ENCODE measurements at places on chromosomes 13 and 19. TPM values are rescaled to one million over a fixed set of nuclear protein-coding genes. Genes with fewer than 3 reads are reported as not detected.

DNA sequence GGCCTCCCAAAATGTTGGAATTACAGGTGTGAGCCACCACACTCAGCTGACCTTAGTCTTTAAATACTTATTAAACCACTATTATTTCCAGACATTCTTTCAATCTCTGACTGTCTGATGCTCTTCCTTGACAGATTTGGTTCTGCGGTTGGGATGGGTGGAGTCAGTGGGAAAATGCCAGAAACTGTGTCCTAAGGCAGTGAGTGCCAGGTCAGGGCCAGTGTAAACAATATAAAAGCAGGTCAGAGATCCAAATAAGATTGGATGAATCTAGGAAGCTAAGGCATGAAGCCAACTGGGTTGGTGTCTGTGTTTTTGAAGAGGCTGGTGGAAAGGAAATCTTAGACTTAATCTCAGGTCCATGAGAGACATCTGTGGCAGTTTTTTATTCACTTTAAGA lies 74.7 kb downstream of the KLF5 start:
- no peak for DNase-seq

DNA sequence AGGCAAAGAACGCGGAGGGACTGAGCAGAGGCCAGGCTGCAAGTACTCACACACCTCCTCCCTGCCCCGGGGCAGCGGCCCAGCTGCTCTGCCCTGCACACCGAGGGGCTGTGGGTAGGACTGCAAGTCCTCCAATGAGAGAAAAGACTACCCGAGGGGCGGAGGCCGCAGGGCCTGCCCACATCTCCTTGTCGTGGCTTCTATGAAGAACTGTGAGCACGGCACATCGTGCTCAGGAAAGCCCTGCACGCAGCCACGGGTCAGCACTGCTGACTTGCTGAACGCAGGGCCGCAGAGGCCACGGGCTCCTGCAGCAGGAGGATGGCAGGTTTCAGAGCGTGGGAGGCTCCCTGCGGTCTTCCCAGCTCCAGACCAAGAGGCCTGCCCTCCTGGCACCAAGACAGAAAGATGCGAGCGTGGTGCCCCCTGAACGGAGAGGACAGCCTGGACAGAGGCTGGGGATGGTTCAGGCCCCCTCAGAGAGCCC lies 37.4 kb downstream of the CEBPG start:
- DNase-seq, result no peak

DNA sequence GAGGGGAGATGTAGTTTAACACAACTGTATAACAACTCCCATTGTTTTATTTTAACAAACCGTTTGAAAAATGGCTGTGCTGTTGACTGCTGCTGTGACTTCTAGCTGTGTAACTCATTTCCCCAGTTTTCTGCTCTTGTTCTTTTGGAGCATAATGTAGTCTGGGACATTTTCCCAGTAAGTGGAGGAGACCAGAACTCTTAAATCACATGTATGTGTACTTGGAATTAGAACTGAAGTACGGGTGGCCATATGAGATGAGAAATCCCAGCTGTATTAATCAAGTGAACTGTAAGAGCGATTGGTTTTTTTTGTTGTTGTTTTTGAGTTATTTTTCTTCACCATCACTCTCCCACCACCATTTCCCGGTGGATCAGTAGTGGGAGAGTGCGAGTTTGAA lies 49.4 kb upstream of the RNF113B start:
- no peak for DNase-seq

DNA sequence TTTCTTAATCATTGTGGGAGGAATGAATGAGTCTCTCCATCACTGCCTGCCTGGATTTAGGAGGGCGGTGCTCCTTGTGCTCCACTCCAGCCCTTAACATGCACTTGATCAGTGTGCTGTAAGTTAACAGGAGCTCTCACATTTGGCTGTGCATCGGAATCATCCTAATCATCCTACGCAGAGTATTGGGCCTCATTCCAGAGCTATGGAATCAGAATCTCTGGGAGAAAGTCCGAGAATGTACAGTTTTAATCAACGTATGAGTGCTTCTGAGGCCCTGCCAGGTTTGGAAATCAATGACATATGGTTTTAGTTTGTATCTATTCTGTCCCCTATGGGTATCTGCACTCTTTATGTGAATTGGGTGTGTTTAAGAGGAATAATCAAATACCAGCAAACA lies 34.9 kb upstream of the DCLK1 start:
- no peak for DNase-seq

- no peak for DNase-seq
These were observed 9.8 kb upstream of the ALOX5AP start for GRCh38 chr13:30725326-30726085.

- no peak for DNase-seq
These were observed 9.3 kb downstream of the PLEKHA4 start for GRCh38 chr19:48858984-48859710.

DNA sequence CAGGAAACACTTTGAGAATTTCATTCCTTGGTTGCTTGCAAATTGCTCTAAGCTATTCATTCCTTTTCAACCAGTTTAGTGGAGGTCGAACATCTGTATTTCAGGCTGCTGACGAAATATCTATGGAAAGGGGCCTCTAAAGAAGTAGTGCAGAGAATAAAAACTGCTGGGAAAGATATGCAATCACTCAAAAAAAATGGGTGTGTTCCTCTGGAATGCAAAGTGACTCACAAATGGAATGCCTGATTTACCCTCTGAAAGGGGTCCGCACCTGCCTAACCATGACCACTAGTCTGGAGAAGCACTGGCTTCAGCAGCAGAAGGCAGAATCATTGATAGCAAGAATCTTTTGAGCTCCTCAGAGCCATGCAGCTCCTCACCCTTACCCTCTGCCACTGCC lies 129.4 kb downstream of the PCDH9 start:
- no peak for DNase-seq

- no peak for DNase-seq
These were observed 2236.5 kb downstream of the PCDH9 start for GRCh38 chr13:64993514-64994164.

DNA sequence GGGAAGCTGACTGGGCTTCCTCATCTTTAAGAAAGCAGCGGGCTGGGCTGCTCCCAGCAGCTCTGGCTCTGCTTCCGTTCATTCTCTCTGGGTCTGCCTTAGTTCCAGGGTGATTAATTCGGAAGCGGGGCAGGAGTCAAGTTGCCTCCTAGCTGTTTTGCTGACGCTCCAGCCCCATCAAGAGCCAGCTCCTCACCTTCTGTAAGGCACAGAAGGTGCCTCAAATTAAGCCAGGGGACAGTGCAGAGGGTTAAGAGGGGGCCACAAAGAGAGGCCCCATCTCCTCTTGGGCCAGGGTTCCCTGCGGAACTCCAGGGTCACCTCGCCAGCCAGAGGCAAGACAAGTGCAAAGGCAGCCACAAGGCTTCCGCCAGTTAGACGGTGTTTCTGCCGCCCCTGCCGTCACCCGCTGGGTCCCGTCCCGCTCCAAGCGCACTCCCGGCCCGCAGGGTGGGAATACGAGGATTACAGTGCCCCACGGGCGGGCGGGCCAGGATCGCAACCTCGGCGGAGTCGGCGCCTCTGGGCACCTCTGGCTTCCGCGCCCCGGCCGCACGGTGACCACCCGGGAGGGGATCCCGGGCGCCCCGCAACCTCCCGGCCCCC lies 508 bp downstream of the SLC15A1 start:
- no peak for DNase-seq

- DNase-seq, result no peak
These were observed 313.5 kb downstream of the FOXO1 start for GRCh38 chr13:40352802-40353562.

DNA sequence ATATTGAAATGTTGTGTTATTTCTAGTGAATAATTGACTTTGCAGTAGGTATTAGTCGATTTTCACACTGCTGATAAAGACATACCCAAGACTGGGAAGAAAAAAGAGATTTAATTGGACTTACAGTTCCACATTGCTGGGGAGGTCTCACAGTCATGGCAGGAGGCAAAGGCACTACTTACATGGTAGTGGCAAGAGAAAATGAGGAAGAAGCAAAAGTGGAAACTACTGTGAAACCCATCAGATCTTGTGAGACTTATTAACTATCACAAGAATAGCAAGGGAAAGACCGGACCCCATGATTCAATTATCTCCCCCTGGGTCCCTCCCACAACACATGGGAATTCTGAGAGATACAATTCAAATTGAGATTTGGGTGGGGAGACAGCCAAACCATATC lies 9.9 kb upstream of the C5AR2 start:
- no peak for DNase-seq

- DNase-seq, result no peak
These were observed 20.8 kb downstream of the KLF2 start for GRCh38 chr19:16345457-16345856.

KLK2 gene
- total RNA-seq, result not detected

ZNF846 gene
- total RNA-seq, result 8.8 TPM

Measured in mesenteric fat pad (tissue), 1 donor.